ENCODE measurements at places on chromosomes 2 and 18.

DNA sequence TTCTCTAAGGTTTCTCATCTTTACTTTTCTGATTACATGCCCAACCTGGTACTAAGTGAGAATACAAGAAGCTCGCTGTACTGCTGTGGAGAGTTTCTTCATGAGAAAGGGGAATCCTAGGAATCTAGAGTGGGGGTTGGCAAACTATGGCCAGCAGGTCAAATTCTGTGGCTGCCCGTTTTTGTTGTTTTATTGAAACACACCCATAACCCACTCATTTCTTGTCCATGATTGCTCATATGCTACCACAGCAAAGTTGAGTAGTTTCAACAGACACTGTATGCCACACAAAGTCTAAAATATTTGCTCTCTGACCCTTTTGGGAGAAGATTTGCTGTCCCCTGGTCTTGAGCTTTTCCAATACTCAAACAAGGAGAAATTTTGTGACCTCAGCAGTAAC lies 58.8 kb downstream of the C2orf74 start:
- no peak for DNase-seq

DNA sequence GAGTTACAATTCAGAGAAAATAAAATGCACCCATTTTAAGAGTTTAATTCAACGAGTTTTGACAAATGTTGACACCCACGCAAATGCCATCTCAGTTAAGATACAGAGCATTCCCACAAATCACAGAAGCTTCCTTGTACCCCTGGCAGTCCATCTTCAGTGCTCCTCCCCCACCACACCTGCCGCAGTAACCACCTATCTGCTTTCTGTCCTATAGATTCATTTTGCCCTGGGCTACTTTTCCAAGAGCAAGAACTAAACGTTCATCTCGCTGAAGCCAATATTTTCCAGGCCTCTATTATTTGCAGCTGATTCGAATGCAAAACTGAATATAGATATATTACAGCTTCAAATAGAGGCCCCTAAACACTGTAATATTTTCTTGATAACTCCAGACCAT lies 13.4 kb upstream of the HPCAL1 start:
- DNase-seq, result no peak

DNA sequence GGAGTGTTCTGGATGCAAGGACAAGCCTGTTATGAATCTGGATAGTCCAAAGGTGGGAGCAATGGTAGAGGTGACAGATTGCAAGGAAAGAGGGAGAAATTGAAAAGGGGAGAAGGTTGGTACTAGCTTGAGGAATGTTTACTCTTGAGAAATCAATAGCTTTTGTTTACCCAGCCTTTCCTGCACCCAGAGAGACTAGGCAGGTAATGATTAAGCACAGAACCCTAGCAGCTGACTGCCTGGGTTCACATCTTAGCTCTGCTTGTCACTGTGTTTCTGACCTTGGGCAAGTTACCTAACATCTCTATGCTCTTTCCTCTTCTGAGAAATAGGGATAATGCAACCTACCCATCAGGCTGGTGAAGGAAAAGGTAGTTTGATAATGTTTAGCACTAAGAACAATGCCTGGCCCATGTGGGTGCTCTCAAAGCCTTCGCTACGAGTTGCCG lies 178.6 kb downstream of the MGAT5 start:
- DNase-seq, result no peak

- DNase-seq, result no peak
Observed at GRCh38 chr2:179302764-179303571, 38.3 kb upstream of the SESTD1 start.

DNA sequence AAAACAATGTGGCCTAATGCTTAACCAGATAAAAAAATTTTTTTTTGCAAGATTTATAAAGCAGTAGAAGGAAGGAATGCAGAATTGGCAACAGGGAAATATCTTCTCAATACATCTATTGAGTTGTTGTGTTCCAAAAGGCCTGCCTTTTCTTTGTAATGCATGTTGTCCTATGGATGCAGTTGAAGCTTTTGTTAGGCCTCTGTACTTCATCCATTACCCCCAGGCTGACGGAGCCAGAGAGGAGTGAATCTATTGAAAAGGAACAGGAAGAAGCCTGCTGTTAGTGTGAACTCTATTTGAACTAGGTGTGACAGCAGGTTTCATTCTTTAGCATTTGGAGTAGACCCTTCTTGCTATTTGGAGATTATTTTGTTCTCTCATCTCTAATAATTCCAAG lies 56.5 kb downstream of the MTX2 start:
- no peak for DNase-seq

DNA sequence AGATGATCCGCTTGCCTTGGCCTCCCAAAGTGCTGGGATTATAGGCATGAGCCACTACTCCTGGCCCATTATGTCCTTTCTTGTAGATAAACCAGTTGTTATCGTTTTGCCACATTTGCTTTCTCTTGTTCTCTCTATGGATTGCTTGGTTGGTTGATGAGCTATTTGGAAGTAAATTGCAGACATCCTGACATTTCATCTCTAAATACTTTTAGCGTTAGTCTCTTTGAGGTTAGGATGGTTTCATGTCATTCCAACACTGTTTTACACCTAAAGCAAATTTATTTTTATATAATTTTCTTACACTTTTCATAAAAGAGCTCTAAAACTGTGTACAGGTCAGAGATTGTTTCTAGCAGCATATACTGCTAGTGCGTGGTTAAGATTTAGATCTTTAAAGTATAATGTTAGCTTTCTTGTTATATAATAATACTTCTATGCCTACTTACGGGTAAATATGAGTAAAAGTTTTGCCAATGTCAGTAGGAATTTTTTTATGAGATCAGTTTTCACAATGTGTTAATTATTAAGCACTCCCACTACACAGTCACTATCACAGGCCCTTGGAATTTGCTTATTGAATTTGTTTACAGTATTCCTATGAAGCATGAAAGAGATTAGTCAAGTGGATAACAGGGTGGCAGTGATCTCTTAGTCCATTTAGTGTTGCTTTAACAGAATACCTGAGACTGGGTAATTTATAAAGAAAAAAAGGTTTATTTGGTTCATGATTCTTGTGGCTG lies 10.3 kb downstream of the POLI start:
- no peak for DNase-seq
